ENCODE measurements at places on chromosomes 1 and 21.

DNA sequence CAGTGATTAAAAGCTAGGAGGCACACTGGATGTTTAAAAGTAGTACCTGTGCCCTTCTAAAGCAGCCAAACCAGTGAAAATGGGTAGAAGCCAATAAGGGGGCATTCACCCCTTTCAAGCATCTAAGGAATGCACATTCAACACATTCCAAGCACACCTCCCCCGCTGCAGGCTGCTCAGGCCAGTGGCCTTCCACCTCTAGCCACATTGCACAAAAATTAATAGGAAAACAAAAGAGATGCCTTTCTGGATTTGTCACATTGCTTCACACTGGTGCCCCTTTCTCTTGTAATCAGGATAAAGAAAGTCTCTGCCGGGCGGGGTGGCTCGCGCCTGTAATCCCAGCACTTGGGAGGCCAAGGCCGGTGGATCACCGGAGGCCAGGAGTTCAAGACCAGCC is 834.0 kb downstream of the USP25 start:
- no peak for DNase-seq

GRCh38 chr1:157045250-157046218 is at the start of gene ARHGEF11:
TSS of gene ARHGEF11 (minus strand) at chr1:157045742. CDS start at chr1:157044330, 1,412 bp downstream.
- DNase-seq, result peak; percentile 78

DNA sequence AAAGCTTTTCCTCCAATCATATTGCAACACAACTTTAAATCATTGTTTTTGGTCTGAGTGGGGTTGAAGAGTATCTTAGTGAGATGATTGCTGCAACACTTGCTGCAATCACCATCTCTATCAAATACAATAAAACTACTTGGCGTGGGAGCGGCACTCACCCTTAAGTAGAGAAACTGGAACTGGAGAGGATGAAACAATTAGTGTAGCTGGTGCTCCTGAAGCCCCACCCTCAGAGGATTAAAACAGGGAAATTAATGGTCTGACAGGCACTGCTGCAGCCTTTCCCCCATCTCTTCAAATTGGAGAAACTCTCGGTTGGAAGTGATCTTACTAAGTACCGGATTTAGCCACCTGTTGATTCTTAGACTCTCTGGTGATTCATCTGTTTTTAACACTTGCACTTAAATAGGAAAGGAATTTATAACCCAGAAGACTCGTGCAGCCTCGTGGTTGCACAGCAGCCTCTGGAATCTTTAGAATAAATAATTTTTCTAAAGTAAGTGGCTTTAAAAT is 80.5 kb upstream of the KIF26B start:
- no peak for DNase-seq

DNA sequence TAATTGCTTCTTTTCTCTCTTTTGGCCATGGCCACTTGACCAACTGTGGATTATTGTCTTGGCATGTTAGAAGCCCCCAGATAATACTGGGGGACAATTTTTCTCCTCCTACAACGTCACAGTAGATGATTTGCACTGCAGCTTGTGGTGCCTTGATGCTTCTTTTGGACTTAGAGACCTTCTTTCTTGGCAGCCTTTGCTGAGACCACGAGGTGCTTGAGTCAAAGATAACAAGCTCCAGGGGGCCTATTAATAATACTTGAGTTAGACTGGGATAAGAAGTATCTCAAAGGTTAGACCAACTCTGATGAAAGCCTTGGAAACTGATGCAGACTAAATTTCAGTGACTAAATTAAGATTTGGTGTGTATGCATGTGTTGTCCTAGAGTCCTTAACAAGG is 3.2 kb downstream of the PPP1R12B start:
- DNase-seq, result peak; percentile 67

DNA sequence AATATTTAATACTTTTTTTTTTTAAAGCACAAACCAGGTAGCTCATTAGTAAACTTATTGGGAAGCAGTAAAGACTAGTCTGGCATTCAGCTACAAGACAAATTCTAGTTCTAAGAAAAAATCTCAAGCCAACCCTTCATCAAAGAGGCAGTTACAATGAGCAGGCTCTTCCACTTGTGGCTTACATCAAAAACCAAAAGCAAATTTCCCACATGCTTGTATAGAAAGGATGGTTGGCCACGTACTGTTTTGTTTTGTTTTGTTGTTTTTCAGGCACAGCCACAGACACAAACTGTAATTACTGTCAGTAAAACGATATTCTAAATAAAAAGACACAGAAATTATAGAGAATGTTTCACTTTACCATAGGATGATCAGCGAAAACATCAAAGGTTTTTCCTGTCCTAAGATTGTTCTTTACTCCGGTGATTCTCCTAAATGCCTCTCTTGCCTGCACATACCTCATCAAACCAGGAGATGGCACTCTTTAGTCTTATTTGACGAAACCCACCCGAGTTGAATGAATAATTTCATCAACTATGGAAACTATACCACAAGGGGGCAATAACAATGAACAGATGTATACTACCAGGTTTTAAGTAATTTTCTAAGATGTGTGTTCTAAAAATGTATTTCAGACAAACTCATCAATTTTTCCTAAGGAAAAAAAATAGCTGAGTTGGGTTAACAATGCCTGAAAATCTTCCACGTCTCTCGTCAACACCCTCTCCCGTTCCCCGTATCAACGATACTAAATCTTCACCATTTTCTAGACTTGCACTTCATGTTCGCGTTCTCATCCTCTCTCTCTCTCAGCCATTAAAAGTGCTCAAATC is 26.9 kb downstream of the RPL5 start:
- peak; percentile 95 for DNase-seq
